Epithelial cell of prostate (primary cell): ENCODE measurements at places on chromosomes 7 and 10.

DNA sequence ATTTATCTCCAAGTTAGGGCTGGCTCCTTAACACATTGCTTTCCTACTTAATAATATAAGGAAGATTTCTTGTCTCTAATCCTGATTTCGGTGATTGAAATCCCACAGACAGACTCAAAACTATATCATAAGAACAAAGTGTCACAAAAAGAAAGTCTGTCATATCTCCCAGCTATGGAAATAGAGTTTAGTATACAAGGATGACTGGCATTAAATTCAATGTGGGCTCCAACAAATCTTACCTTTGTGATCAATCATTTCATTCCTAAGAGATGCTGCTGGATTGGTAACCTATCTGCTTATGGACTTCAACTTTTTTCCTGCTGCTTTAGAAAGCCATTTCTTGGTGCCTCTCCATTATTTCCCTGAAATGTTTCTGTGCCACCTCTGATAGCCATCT is 39.5 kb upstream of the ZRANB1 start:
- DNase-seq, result no peak

- no peak for DNase-seq
These were observed 4.3 kb downstream of the ELFN1 start for GRCh38 chr7:1674161-1675035.

GRCh38 chr7:1665549-1666316 is 4.3 kb upstream of the ELFN1 start:
- DNase-seq, result no peak

GRCh38 chr10:122646511-122647382 is 52.9 kb downstream of the C10orf120 start:
- no peak for DNase-seq

DNA sequence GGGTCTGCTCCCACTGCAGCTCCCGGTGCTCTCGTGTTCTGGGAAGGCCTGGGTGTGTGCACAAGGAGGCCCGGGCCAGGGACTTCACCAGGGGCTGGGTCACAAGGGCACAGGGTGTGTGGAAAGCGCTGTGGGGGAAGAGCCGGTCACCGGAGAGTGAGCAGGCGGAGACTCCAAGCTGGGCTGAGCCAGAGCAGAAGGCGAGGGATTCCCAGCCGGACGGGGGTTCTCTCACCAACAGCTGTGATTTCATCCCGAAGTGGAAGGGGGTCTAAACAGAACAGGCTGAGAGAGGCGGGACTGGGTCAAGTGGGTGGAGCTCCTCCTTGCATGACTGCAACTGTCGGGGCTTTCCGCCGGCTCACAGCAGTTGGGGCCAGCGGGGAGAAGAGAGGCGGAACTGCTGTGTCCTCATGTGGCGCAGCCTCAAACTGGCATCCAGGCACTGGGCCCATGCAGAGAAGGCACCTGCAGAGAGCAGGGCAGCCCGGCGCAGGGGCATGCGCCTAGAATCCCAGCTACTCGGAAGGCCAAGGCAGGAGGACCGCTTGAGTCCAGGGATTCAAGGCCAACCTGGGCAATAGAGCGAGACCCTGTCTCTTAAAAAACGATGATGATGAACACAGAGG is 7.6 kb upstream of the ORAI2 start:
- no peak for DNase-seq
